ENCODE measurements at places on chromosomes 1 and 21.

- no peak for DNase-seq
These were observed 12.3 kb upstream of the RGS4 start for GRCh38 chr1:163056831-163057230.

- no peak for DNase-seq
These were observed 24.1 kb downstream of the CEPT1 start for GRCh38 chr1:111164151-111164550.

GRCh38 chr1:147808025-147808424 lies 47.6 kb upstream of the GJA5 start:
- no peak for DNase-seq

DNA sequence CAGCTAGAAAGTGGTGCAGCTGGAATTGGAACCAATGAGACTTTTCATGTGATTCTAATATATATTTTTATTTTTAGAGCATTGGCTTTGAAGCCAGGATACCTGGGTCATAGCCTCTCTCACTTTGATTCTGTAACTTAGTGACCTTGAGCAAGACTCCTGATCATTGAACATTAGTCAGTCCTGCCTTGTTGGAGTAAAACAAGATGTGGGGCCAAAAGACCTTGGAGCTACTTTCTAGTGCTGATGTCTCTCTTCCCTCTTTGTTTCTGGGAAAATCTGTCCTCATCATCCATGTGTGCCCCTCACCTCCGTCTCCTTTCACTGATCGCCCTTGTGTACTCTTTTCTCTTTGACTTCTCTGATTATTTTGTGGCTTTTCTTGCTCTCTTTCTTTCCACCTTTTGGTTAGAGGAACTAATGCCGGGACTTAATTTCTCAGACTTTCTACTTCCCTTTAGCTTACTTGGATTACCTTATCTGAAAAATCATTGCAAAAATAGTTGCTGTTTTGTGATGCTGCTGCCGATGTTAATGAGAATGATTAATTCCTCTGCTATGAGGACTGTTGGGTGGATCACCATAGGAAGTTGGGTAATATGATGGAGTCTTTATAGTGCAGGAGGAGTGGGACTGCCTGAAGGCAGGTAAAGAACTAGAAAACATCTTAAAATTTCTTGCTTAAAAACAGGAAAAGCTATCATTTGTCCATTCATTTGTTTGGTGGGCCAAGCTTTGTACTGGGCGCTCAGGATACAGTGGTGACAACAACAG lies 72.0 kb downstream of the NOS1AP start:
- DNase-seq: no peak

GRCh38 chr1:92511541-92511940 lies 24.8 kb upstream of the GFI1 start:
- no peak for DNase-seq

- DNase-seq: no peak
These were observed 20.5 kb upstream of the TENT5B start for GRCh38 chr1:27033043-27033746.

All from stimulated activated naive CD4-positive, alpha-beta T cell (primary cell).